ENCODE measurements at places on chromosomes 1 and 21.
A peak's percentile ranks its signal among the peaks of the same experiment; 100 is the strongest.

DNA sequence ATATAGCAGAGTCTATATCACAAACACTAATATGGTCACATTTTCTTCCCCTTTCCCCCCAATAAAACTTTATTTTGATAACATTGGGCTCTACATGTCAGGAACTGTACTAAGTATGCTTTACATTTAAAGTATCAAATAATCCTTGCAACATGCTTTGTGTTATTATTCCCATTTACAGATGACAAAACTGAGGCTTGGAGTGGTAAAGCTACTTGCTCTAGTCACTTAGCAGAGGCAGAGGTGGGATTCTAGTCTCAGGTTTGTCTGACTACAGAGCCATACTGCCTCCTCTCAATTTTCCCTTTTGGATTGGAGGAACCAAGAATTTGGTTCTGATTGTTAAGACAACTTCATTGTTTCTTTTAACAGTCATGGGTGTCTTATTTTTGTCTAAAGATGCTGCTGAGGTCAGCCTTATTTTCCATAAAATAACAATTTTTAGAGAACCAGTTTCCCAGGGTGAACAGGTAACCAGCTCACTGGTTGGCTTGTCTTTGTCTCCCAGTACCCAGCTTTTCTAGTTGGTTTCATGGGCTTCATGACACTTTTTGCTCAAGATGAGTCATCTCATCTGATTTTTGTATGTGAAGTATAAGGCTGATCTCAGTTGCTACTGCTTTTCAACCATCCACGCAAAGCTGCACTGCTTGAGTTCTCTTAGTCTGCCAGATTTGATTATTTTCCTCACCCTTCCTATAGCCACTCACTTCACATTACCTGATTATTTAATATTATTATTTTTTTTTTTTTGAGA, 81.0 kb upstream of the ARID1A start:
- no peak for DNase-seq

DNA sequence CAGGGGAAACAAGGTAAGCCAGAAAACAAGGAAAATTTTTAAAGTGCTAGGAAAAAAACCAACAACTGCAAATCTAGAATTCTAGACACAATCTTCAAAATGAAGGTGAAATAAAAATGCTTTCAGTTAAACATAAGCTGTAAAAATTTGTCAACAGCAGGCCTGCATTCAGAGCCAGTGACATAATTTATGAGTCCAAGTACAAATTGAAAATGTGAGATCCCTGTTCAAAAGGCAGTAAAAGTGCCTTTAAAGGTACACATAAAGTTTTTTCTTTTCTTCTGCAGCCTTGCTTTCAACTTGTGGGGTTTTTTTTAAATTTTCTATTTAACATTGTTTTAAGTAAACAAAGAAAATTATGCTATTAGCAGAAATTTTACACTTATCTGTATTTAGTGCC, 37.4 kb downstream of the DENND2C start:
- no peak for DNase-seq

GRCh38 chr1:209747580-209748262, 8.1 kb upstream of the TRAF3IP3 start:
- DNase-seq = peak; percentile 82

- DNase-seq = no peak
Observed at GRCh38 chr1:220336391-220337031, 64.3 kb upstream of the RAB3GAP2 start.

- no peak for DNase-seq
Observed at GRCh38 chr1:33257207-33257771, 997 bp downstream of the ZNF362 start.

DNA sequence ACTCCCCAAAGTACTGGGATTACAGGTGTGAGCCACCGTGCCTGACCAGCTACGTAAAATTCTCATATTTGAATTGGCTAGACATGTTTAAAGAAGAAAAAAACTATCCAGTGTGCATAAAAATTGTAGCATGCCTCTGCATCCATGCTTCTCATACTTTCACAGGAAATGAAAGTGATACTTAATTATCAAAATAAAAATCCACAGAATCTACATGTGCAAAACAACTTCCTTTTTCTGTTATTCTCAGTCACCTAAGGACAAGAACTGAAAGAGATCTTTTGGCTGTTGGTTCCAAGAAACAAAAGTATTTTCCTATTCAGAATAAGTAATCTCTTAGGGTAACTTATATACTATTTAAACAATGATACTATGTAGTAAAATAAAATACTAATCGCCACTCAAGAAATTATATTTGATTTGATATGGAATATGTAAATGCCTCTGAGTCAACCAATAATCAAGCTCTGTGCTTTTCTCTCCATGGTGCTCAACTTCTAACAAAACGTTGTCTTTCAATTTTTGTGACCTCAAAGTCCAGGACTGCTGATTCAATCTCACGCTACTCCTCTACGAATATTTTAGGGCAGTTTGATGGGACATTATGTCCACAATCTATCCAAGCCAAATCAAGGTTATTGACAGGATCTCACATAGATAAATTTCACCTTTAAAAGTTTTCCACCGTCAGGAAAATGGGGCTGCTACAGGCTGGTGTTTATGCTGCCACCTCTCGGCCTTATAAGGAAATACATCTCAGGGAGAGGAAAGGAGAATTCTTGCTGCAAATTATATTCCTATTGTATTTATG, 102.7 kb downstream of the ZNF281 start:
- no peak for DNase-seq

GRCh38 chr1:190679454-190679853, 201.8 kb upstream of the BRINP3 start:
- DNase-seq = no peak

GRCh38 chr21:32070126-32070525, 197.3 kb downstream of the HUNK start:
- DNase-seq = no peak

DNA sequence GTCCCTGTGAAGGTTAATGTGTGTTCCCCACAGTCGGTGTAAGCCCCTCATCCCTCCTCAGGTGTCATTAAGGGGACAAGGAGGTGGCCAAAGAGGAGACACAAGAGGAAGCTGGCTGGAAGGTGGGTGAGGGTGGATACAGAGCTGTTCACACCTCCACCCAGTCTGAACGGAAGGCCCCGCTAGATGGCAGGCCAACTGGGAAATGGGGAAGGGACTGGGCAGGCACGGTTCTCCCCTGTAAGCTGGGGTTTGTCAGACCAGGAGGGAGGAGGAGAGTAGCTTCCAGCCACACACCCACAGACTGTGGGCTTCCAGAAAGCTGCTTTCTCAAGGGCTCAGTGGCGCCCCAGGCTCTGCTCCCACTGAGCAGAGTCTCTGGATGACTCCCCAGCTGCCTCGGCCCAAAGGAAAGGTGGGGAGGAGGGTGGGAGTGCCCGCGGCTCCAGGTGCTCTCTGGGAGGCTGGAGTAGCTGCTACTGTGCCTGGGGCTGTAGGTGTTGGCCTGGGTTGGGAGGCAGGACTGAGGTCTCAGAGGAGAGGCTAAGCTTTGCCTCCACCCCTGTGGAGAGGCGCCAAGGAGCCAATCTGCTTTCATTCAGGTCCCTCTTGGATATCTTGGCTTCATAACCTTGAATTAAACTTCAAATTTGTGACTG, 41.2 kb downstream of the PCP4 start:
- no peak for DNase-seq

DNA sequence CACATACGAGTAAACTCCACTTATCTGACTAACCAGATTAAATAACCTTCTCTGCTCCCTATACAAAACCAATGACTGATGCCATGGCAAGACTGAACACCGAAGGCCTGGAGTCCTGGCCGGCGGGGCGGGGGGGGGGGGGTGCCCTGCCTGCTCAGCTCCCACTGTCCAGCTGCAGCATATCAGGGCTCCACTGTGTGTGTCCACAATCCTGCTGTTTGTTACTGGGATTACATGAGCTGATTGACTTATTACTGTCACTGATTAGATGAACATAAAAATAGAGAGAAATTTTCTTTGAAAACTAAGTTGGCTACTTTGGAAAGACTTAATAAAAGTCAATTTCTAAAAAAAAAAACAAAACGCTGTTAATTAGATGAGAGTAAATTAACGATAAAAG, 24.9 kb downstream of the TMEM63A start:
- DNase-seq = no peak

DNA sequence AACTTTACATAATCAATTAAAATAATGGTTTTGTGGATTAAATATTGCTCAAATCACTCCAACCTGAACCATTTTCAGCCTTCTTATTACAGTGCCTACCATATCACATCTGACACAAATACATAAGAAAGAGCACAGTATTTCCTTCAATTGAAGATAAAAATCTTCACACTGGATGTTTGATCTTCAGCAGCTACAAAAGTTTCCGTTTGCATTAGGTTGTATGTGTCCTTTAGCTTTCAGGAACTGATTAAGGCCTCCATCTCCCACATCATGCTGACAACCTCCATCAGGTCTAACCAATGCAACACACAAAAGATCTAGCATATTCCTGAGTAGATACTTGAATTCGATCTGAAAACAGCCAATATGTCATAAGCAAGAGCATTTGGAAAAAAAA, 195.1 kb upstream of the NR5A2 start:
- no peak for DNase-seq

DNA sequence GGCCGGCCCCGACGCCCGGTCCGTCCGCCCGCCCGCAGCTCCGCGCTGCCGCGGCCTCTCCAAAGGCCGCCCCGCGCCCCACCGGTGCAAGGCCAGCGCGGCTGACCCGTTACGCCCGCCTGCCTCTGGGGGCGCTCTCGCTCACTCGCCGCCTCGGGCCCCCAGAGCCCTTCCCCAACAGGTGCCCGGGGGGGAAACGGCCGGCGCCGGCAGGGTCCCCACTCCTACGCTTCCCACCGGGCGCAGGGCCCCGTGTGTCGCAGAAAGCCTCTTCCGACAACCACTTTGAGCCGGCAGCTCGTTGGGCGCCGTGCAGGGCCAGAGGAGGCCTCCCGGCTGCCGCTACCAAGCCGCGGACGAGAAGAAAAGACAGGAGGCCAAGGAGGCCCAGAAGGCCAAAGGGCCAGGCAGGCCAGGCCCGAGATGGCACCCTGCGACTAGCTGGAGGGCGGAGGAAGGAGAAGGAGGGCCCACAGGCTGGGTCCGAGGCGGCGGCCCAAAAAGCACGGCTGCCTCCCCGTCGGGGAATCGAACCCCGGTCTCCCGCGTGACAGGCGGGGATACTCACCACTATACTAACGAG, 64.9 kb upstream of the FCGR2A start:
- peak; percentile 55 for DNase-seq

DNA sequence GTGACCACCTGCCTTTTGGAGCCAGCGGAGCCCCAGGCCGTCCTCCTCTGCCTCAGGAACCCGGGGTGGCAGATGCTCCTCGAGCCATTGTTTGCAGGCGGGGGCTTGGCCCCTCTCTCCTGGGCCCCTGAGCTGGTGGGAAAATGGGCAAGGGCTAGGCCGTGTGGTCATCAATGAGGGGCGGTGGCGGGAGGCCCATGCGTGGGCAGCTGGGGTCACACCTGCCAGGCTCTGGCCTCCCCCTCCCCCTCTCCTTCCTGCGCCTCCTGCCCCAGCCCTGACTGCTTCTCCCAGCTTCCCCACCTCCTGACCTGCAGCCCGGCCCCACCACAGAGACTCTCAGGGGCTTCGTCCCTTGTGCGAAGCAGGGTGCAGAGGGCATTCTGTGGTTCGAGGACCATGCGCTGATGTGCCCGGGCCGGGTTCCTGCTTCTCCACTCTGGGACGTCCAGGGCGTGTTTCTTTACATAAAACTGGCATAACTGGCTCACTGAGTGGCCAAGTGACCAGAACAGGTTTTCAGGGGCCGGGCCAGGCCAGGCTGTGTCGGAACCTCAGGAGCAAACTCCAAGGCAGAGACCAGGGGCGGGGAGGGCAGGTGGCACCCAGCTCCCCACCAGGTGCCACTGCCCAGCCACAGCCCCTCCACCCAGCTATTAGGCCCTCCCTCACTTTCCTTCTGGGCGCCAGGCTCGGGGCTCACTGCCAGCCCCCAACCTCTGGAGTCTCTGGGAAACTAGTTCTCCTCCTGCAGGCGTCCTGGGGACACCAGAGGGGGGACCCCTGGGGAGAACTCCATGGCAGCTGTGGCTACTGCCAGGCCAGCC, 9.3 kb downstream of the SAMD11 start:
- DNase-seq = no peak

GRCh38 chr1:159856576-159856975, 5.9 kb downstream of the VSIG8 start:
- no peak for DNase-seq

GRCh38 chr1:197924516-197925123, 7.4 kb downstream of the LHX9 start:
- no peak for DNase-seq

GRCh38 chr21:37071561-37072273, 1.2 kb downstream of the PIGP start:
- DNase-seq = peak; percentile 64

GRCh38 chr1:14571810-14572767, 26.4 kb upstream of the KAZN start:
- no peak for DNase-seq

DNA sequence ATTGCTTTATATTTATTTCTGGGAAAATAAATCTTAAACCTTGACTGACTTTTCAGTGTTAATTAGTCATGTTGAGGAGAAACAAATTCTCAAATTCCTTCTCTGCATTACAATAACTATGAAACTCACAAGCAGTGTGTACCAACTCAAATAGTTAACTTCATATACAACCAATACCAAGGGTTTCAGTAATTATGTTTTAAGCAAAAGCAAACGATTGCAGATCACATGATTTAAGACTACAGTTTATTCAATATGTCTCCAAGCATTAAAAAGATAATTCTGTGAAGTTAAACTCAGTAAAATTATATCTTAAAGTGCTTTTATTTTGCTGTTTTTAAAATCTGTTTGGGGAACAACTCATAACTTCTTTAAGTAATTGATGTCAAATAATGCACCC, 28.6 kb downstream of the PCSK9 start:
- no peak for DNase-seq

- no peak for DNase-seq
Observed at GRCh38 chr1:117925981-117926380, 3.4 kb downstream of the GDAP2 start.

- no peak for DNase-seq
Observed at GRCh38 chr21:27673581-27673980, 706.7 kb upstream of the ADAMTS5 start.
